Mucosa of descending colon (tissue), 3 donors: ENCODE measurements at places on chromosomes 12 and 14. TPM values are rescaled to one million over a fixed set of nuclear protein-coding genes. Genes with fewer than 3 reads are reported as not detected.

ADCY4 gene
- 20.7 TPM for total RNA-seq

FSCB gene
- total RNA-seq: not detected

PTPRQ gene
- not detected for total RNA-seq

SPIC gene
- not detected for total RNA-seq

ENDOU gene
- not detected for total RNA-seq

GPR132 gene
- 1.7 TPM for total RNA-seq

RILPL1 gene
- total RNA-seq: 2.5 TPM

OR4E2 gene
- not detected for total RNA-seq

GSG1 gene
- total RNA-seq: not detected

BTBD6 gene
- 45.7 TPM for total RNA-seq

ITGB7 gene
- total RNA-seq: 7.3 TPM

ERGIC2 gene
- 65.4 TPM for total RNA-seq

KCNC2 gene
- not detected for total RNA-seq

DPF3 gene
- 10.9 TPM for total RNA-seq

RNU4-1 gene
- total RNA-seq: 2,217 TPM

CFAP73 gene
- total RNA-seq: not detected

CCDC60 gene
- total RNA-seq: 2.2 TPM

RNASE7 gene
- 0.19 TPM for total RNA-seq

CCDC177 gene
- not detected for total RNA-seq

TAS2R14 gene
- 5.4 TPM for total RNA-seq

NR4A1 gene
- total RNA-seq: 16.2 TPM

B3GNT4 gene
- total RNA-seq: 0.82 TPM

LRRC9 gene
- not detected for total RNA-seq

IGF1 gene
- 12.6 TPM for total RNA-seq

PPM1H gene
- 5.8 TPM for total RNA-seq

SLC4A8 gene
- total RNA-seq: 1.8 TPM

IL26 gene
- not detected for total RNA-seq

TSPAN8 gene
- 1,460 TPM for total RNA-seq

AHNAK2 gene
- 145 TPM for total RNA-seq

BHLHE41 gene
- 41.0 TPM for total RNA-seq

COL2A1 gene
- 1.5 TPM for total RNA-seq

LMNTD1 gene
- total RNA-seq: 0.76 TPM

KITLG gene
- total RNA-seq: 37.4 TPM

RD3L gene
- not detected for total RNA-seq

MEG3 gene
- 32.2 TPM for total RNA-seq

TPPP2 gene
- 2.3 TPM for total RNA-seq

KANSL2 gene
- total RNA-seq: 25.8 TPM

TMEM132D gene
- 0.24 TPM for total RNA-seq

BDKRB2 gene
- total RNA-seq: 25.4 TPM

JPH4 gene
- 0.87 TPM for total RNA-seq

TAS2R7 gene
- total RNA-seq: not detected

DEGS2 gene
- total RNA-seq: 6.2 TPM

FAM90A1 gene
- total RNA-seq: 0.36 TPM

ESPL1 gene
- 5.8 TPM for total RNA-seq

CDCA3 gene
- 2.8 TPM for total RNA-seq

SINHCAF gene
- 71.9 TPM for total RNA-seq

FAM186B gene
- total RNA-seq: 0.35 TPM

CCDC196 gene
- 2.1 TPM for total RNA-seq

FGF23 gene
- total RNA-seq: not detected

ALX1 gene
- total RNA-seq: not detected

ZNF385A gene
- total RNA-seq: 3.5 TPM

ZFHX2 gene
- 0.92 TPM for total RNA-seq

ZNF891 gene
- total RNA-seq: 1.4 TPM

CBLN3 gene
- 2.2 TPM for total RNA-seq

PRIMA1 gene
- 46.4 TPM for total RNA-seq

KRT82 gene
- not detected for total RNA-seq

RIMKLB gene
- 7.6 TPM for total RNA-seq

ITGA7 gene
- total RNA-seq: 46.0 TPM

DIO3 gene
- total RNA-seq: 1.9 TPM
